Stimulated activated CD4-positive, alpha-beta T cell treated with anti-CD3 and anti-CD28 coated beads, Interleukin-12 subunit alpha, Interleukin-12 subunit beta, amount 100 ng/mL, for 48 hours (primary cell): ENCODE measurements at places on chromosomes 4 and X.

DNA sequence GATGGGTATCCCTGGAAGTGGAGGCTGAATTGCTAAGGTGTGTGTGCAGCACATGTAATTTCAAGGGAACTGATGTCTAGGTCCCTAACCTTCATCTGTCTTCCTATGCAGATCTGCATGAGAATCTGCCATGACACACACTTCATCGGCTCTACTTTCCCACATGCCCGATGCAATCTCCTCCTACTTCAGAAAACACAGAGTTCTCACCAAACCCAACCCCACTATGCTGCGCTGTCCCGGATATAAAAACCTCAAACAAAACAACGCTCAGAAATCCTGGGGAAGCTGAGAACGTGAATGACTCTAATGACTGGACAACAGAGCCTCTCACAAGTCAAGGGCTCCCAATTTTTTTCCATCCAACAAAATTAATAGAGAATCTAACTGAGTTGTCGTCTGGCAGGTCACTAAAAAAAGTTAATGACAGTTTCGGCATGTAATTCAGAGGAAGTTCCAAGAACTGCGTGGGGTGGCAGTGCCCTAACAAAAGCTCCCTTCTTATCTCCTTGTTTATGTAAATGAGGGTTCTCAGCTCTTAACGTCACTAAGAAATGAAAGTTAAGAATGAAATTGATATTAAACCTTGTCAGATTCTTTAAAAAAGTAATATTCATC lies 39.0 kb downstream of the STX18 start:
- DNase-seq = peak; percentile 14

DNA sequence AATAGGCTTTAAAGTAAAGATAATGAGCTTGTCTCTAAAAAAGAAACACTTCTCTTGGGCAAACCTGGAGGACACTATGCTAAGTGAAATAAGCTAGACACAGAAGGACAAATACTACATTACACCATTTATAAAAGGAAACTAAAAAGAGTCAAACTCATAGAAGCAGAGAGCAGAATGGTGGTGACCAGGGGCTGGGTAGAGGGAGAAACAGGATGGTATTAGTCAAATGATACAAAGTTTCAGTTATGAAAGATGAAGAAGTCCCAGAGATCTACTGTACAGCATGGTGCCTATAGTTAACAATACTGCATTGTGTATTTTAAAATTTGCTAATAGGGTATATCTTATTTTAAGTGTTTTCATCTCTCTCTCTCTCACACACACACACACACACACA lies 28.5 kb downstream of the ACSL4 start:
- DNase-seq = no peak

DNA sequence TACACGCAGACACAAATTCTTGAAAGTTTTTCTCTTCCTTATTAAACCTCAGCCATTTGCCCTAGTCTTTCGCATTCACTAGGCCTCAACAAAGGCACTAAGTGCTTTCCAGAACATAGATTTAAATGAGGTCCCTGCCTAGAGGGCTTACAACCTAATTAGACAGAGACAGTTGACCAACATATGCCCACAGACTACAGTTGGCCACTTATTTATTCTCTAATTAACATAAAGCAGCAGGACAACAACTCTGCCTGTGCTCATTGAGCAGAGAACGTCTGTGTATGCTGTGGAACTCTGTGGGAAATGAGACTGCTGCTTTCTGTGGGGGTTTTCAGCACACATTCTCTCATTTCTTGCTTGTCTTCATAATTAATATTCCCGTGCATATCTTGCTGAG lies 303.0 kb upstream of the TACR3 start:
- no peak for DNase-seq

- no peak for DNase-seq
These were observed 67.5 kb downstream of the SORBS2 start for GRCh38 chr4:185744488-185744862.

GRCh38 chrX:45622042-45622423 lies 421.4 kb upstream of the DIPK2B start:
- no peak for DNase-seq

DNA sequence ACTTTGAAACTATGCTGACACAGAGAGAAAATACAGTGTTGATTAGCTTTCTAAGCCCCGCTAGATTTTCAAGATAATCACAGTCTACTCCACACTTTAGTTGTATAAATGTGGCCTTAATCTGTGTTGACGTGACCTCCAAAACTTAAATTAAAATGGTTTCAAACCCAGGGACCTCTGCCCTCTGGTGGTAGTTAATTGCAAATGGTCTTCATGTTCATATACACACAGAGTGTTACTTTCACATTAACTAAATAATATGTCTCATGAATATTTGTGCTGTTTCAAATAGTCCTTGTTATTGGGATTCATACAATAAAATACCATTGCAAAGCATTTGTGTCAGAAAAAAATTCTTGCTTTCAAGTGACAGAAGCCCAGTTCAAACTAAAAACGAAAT lies 64.3 kb downstream of the TASL start:
- no peak for DNase-seq

- no peak for DNase-seq
These were observed 382.2 kb upstream of the SPOCK3 start for GRCh38 chr4:167616476-167616875.

GRCh38 chrX:137034508-137034872 lies 695 bp upstream of the GPR101 start:
- DNase-seq = no peak

DNA sequence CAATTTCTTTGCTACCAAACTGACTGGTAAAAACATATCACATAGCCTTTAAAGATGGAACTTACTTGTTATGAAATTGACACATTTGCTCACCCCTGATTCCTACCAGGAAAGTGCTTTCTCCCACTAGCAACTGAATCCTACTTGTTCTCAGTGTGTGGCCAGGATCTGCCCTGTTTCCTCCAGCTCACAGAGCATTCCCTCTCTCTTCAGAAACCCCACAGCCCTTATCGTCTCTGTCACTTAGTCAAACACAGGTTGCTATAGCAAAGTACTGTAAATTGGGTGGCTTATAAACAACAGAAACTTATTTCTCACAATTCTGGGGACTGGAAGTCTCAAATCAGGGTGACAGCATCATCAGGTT lies 265.2 kb upstream of the BOD1L1 start:
- no peak for DNase-seq

DNA sequence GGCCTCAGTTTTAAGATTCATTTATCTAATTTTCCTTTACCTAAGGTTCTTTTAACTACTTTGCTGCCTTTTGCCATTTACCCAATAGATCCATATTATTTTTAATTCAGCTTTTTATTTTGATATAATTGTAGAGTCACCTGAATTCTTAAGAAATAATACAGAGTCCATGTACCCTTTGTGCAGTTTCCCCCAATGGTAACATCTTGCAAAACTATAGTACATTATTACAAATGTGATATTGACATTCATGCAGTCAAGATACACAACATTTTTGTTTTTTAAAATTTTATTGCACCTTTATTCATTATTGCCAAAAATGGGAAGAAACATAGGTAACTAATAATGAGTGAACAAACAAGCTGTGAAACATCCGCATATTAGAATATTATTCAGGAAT lies 208.7 kb upstream of the WDFY3 start:
- DNase-seq = no peak

DNA sequence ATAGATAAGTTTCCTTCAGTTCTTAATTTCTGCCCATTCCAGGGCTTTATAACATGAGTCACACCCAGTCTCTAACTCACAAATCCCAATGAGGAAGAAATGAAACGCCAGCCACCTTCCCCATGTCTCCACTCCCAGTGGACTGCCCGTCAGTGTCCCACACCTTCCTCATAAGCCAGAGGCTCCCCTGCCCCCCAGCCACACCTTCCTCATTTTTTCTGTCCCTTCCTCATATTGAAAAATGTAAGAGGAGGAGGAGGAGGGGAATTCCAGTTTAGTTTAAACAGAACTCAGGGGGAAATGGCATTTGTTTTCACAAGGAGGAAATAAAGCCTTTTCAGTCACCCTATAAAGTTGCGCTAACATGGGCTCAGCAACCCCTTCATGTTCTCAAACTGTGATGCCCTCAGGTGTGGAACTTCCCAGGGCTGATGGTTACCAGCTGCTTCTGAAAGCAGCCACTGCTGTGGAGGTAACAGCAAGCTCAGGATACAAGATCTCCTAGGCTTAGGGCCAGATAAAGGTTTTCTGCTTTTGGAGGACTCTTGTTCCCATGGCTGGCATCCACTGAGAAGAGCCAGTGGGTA lies 97.8 kb downstream of the PARM1 start:
- DNase-seq = no peak

DNA sequence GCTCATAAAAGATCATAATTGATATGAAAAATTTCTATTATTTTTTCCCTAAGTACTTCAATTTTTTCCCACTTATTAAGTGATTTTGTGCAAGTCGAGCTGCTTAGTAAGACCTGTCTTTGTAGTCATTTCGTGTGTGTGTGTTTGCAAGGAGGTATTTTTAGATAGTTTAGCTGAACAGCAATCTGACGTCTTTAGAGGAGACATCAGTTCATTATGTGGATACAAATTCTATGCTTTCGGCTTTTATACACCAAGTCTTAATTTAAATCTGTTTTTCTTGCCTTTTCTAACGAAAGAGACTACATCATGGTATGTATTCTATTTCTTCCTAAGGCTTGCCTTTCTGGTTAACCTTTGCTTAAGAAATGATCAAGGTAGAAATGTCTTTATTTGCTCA lies 179.4 kb downstream of the RAPGEF2 start:
- no peak for DNase-seq

GRCh38 chr4:102623622-102624021 lies 122.5 kb downstream of the NFKB1 start:
- no peak for DNase-seq

DNA sequence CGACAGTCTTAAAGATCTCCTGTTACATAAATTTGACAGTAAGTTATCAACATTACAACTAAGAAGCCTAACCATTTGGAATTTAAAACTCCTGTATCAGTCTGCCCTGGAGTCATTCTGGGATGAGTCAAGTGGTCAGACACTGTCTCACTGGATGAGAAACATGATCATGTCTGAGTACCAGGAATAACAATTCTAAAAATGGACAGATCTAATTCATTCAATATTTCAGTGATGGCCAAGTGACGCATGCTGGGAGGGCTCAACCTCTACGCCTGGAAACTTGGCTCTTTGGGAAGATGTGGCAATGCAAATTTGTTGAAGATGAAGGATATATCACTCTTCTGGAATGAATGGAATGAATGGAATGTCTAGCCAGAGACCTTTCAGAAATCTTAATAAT lies 1427.2 kb downstream of the STIM2 start:
- no peak for DNase-seq

GRCh38 chrX:138519296-138519695 lies 192.2 kb downstream of the FGF13 start:
- DNase-seq = no peak

DNA sequence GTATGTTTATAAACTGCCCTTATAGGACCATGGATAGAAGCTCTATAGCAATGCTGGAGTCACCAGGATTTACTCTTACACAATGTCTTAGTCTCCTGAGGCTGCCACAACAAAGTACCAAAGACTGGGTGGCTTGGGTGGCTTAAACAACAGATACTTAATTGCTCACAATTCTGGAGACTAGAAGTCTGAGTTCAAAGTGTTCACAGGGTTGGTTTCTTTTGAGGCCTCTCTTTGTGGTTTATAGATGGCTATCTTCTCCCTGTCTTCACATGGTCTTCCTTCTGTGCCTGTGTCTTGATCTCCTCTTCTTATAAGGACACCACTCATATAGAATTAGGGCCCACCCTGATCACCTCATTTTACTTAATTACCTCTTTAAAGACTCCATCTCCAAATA lies 2.0 kb upstream of the TRPC3 start:
- DNase-seq = no peak

DNA sequence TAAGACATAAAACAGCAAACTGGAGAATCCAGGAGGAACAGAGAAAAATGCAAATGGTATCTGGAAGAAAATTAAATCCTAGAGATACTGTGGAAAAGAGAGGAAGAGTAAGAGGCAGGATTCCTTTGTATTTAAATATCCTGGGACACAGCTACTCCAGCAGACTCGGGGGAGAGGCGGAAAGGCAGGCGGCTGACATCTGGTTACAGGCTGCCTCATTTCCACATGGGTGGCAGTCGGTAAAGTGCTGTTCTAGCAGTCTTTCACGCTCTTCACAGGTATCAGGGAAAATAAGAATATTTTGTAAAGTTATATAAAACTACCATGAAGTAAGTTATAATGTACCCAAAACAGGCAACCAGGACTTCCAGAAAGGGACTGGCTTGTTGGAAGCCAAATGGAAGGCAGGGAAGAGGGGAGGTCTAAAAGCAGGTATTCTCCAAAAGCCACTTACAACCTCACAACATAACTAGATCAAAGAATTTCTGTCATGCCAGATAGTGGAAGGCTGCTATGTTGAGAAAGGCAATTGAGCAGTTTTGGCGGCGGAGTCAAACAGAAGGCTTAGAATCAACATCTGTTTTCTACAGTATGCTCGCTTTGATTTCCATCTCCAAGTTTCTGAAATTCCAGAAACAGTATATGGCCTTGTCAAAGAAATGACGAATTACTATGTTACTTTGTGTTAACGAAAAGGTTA lies 1.3 kb upstream of the TIGD2 start:
- no peak for DNase-seq

DNA sequence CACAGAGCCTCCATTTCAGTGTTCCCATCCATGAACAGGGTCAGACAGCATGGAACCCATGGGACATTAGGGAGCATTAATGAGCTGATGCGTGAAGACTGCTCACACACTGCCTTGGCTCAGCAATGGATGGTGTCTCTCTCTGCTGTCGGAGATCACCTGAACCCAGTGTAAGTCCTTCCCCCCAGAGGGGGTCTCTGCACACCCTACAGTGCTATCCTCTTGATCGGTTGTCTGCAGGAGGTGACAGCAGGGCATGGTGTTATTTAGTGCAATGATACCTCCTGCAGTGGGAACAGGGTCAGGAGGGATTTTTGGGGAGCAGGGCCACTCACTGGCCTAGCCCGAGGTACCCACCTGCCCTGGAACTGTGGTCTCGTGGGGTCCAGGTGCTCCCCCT lies 25.6 kb downstream of the APELA start:
- no peak for DNase-seq

DNA sequence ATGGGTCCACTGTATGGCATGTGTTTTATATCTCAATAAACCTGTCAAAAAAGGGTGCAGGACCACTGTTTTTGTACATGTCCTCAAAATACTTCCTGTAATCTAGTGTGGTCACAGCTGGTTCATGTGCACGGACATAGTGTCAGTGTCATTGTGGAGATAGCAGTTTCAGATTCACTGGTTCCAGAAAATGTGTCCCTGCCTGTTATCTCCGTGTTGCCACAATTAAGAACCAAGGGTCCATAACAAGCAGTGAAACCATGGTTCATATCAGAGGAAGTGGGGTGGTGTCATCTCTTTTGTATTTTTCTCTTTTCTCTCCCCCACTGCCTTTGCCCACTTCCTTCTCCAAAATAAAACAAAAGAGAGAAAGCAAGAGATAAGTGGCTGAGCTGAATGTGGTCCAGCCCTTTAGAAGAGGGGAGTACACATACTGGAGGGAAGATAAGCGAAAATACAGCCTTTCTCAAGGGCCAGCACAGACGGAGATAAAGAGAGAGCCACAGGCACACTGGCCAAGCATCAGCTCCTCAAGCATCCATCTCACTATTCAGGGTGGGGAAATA lies 51.2 kb downstream of the TBL1X start:
- no peak for DNase-seq

- no peak for DNase-seq
These were observed 334.3 kb upstream of the GATB start for GRCh38 chr4:152094970-152095700.

GRCh38 chrX:110733166-110733565 lies 62.5 kb downstream of the CHRDL1 start:
- DNase-seq = no peak

GRCh38 chr4:26206999-26207398 lies 113.8 kb upstream of the RBPJ start:
- no peak for DNase-seq
